ENCODE measurements at places on chromosomes 4 and X.

GRCh38 chr4:94345266-94345665 lies 2.6 kb upstream of the HPGDS start:
- DNase-seq: no peak

DNA sequence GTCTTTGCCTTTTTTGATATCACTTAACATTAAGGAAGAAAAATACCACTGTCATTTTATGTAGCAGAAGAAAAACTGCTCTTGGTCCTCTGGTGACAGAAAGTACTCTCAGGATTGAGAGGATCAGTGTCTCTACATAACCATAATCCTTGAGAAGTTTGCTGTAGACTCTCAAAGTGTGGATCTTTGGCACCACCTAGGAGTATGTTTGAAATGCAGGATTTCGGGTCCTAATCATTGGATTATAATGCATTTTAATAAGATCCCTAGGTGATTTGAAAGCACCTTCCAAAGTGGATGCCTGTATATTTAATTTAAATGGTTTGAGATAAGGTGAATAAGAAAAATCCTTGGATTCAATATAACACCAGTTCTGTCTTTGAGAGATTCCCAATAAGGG lies 23.2 kb downstream of the MOB1B start:
- no peak for DNase-seq

DNA sequence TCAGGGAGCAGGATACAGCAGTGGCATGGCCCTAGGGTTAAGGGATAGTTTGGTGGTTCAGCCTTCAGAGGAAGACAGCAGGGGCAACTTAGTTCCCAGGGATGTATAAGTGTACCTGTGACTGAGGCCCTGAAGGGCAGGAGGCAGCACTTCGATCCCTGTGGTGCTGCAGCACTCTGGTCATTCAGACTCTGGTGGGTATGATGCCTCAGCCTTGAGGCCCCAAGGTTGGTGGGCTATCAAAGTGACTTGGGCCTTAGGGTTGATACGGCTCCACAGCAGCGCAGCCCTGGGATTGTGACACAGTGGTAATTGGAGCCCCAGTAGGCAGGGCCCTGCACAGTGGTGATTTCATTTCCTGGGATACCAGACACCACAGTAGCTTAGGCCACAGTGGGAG lies 1703.1 kb downstream of the PCDH7 start:
- DNase-seq: no peak

DNA sequence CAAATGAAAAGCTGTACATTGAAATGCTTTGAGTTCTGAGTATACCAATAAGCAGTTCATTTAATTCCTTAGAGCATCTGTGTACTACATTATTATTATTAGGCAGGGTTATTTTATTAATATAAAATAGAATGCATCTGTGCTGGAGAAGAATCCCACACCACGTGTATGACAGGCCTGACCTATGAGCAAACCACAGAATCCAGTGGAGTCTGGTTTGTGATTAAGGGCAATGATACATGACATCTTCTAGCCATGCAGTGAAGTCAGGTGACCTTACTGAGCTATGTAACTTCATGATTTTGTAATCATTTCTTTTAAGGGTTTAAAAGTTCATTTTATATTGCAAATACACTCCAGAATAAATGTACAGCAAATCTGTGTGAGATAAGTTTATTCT lies 1165.0 kb upstream of the TENM3 start:
- DNase-seq: no peak

GRCh38 chrX:70527053-70527452 lies 82.4 kb downstream of the DLG3 start:
- no peak for DNase-seq

DNA sequence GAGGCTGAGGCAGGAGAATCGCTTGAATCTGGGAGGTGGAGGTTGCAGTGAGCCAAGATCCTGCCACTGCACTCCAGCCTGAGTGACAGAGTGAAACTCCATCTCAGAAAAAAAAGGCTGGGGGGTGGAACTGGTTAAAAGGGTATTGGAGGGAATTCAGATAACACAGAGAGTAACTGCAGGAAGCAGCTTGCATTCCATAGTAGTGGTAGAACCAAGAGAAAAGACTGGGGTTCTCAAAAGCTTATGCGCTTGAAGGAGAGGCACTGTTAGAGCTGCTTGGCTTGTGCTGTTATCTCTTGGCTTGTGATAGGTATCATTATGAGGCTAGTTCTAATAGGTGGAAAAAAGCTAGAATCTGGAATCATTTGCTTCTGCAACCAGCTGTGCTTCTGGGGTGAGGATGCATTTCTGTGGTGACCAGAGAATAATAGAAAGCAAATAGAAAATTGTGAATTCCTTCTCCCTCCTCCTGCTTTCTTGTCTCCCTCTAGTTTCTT lies 91.2 kb upstream of the ELOVL6 start:
- DNase-seq: no peak

DNA sequence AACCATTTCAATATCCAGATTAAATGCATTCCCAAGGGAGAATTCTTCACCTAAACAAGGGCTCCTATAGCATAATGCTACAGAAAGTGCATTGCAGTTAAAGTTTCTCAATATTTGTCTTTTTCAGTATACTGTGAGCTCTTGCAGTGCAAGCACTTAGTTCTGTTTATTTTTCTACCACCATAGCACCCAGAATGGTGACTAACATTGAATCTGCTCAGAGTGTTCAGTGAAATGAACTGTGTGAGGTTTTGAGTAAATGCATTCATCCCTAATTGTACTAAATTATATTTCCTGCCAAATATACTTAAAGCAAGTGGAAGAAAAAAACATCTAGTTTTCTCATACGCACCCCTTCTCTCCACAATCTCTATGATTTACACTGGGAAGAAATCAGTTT lies 383.9 kb downstream of the PCDH7 start:
- peak; percentile 54 for DNase-seq

- DNase-seq: peak; percentile 90
Observed at GRCh38 chrX:102768987-102769761, 48.6 kb downstream of the GPRASP3 start.

DNA sequence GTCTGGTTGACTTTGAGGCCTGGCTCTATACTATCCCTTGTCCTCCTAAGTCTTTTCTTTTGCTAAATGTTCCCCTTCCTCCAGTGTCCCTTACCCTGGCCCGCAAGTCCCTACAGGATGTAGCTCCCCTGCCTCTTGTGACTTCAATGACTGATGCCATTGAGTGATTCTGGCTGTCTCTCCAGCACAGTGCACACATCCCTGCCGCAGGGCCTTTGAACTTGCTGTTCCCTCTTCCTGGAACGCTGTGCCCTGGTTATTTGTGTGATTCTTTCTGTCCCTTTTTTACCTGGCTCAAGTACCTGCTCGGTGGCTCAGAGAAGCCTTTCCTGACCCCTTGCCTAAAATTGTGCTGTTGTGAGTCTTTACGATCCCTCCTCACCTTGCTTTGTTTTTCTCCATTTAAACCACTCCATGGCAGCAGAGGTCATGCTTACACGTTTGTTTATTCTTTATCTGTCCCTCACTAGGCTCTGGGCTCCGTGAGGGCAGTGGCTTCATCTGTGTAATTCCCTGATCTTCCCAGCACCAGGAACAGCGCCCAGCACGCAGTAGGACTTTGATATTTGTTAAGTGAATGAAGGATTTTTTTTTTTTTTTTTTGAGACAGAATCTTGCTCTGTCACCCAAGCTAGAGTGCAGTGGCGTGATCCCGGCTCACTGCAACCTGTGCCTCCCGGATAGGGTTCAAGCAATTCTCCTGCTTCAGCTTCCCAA lies 17.6 kb downstream of the MSX1 start:
- no peak for DNase-seq

- DNase-seq: no peak
Observed at GRCh38 chr4:185171373-185172071, 28.5 kb downstream of the SLC25A4 start.

DNA sequence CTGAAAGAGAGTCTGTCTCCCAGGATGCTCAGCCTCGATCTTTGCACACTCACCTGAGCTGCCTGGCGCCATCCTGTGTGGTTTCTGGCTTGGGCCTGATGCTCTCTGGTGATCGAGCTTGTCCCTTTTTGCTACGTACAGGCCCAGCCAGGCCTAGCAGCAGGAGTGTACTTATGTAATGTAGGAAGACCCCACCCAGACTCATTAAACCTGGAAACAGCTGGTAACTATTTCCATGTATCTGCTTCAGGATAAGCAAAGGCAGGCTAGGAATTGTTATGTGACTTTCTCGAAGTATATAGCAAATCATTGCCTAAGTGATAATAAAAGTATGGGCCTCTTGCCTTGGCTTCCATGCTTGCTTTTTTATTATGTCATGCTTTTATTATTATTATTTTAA lies 18.6 kb upstream of the ARSJ start:
- no peak for DNase-seq

DNA sequence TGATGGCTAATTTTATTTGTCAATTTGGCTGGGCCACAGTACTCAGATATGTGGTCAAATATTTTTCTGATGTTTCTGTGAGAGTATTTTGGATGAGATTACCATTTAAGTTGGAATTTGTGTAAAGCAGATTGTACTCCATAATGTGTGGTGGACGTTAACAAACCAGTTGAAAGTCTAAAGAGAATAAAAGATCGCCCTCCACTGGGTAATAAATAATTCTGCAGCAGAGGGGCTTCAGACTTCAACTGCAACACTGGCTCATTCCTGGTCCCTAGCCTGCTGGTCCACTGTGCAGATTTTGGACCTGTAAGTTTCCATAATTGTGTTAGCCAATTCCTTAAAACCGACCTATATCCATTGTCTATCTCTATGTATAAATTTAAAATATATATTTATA lies 540.3 kb downstream of the PCDH18 start:
- no peak for DNase-seq

DNA sequence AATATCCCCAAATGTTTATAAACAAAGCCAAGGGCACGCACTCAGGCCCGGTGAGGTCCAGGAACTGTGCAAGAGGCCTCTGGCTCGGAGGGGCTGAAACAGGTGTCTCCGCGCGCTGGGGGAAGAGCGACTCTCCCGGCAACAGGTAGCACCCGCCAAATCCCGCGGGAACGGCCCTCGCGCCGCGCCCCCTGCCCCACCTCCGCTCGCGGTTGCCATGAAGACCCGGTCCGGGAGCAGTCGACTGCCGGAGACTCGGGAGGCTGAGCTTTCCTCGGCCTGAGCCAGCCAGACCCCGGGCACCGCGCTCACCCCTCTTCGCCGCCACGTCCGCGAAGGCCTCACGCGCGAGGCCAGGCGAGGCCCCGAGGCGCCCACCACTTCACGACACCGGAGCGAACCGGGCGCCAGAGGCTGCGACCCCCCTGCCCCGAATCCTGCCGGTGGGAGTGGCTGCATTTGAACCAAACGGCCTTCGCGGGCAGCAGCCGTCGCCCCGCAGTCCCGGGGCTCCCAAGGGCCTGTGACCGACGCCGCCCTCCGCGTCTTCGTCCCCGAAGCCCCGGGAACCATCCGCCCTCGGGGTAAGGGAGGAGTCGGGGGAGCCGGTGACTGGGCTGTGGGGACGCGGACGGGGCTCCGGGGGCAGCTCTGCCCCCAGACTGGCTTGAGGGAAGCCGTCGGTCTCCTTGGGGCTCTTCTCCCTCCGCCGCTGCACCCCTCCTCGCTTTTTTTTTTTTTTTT lies at the start of gene NSUN7:
NSUN7 (plus strand) TSS at position 239 of the 744 bp plus-strand sequence. CDS start 739 bp downstream, outside the sequence.
- DNase-seq: peak; percentile 86

- DNase-seq: no peak
Observed at GRCh38 chrX:64195862-64196261, 9.6 kb downstream of the AMER1 start.

DNA sequence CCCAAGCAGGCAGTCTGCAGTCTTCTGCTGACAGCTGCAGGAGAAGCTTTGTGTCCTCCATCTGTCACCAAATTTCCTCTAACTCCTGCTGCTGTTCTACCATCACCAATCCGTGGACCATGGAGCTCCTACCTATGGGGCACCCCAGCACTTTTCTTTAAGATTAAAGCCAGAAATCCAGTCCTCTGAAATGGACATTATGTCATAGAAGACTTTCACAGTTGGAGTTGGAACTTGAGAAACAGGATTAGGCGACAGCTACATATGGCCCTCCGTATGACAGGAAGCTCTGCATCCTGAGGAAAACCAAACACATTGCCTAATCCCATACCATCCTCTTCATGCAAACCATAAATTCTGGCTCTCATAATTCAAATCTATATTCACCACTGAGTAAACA lies 470.6 kb upstream of the GALNTL6 start:
- DNase-seq: no peak

DNA sequence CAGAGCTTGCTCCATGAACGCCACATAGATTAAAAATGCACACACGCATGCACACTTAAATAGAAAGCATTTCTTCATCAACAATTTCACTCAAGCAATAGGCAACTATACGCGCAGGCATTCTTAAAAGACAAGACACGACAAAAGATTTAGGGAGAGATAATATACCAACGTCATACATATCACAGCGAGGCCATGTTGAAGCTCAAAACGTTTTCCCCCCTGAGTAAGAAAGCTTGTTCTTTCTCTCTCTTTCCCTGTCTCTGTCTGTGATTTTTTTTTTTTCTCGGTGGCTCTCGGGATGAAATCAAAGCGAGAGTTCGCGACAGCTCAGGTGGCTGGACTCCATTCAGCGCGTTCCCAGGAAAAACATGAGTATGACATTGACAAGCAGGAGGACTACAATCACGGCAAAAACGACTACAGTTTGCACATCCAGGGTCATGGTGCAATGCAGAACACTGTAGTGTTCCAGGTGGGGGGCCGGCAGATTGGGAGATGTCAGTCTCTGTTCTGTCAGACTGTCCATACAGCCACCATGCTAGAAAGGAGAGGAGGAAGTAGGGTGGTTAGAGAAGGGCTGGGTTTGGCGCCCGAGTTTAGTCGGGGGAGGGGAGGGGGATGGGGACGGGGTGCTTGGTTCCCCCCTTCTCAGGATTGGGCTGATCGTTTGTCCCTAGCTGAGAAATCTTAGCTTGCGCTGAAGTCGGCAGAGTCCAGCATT lies 30.7 kb downstream of the ARHGEF9 start:
- DNase-seq: no peak
